Natural killer cell (primary cell): ENCODE measurements at places on chromosomes 4 and X. TPM values are rescaled to one million over a fixed set of nuclear protein-coding genes. Genes with fewer than 3 reads are reported as not detected.

The ADGRG4 gene
- not detected for total RNA-seq

- H3K27me3 ChIP-seq = no peaks in the 10 kb centered on the region
- no peaks in the 10 kb centered on the region for H3K4me1 ChIP-seq
- H3K36me3 ChIP-seq = no peaks in the 10 kb centered on the region
- DNase-seq = no peak
Observed at GRCh38 chrX:33065415-33065814, 145.9 kb downstream of the DMD start.

The GAGE12J gene
- not detected for total RNA-seq

- no peaks in the 10 kb centered on the region for H3K27me3 ChIP-seq
- no peak for DNase-seq
- no peak overlapping the region for H3K4me3 ChIP-seq
- H3K36me3 ChIP-seq = no peaks in the 10 kb centered on the region
Observed at GRCh38 chr4:140952717-140953116, 180.6 kb downstream of the RNF150 start.

DNA sequence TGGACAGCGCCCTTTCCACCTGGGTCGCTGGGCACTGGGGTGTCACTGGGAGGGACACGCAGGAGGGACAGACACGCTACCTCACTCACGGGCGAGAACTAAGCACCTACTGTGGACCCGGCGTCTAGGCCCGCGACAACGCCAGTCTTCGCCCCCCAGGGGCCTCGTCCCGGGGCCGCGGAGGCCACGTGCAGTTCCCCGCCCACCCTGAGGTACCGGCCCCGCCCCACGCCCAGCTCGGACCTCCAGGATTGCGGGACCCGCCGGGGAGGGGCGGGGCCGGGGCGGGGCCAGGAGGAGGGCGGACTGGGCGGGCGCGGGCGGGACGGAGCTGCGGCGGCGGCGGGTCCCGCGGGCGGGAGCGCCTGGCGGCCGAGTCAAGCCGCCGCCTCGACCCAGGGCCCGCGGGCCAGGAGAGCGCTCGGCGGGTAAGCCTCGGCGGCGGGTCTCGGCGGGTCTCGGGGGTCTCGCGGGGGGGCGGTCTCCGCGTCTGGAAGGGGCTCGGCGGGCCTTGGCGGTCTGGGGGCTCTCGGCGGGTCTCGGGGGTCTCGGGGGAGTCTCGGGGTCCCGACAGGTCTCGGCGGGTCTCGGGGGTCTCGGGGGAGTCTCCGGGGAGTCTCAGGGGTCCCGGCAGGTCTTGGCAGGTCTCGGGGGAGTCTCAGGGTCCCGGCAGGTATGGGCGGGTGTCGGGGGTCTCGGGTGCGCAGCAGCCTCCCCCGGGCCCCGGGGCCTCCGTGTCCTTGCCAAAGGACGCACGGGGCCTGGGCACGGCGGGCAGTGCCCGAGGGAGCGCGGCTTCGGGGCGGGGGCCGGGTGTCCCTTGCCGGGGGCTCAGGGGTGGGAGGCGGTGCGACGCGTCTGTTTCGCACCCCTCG lies at the start of gene SH3BP2:
Gene SH3BP2, plus strand, starts transcription at position 375 of the 875 bp plus-strand sequence. CDS start 27,533 bp downstream, outside the sequence.
- peaks cover 89% of the 10 kb centered on the region for H3K4me1 ChIP-seq
- H3K27me3 ChIP-seq = no peaks in the 10 kb centered on the region
- peak within 1 kb of the TSS; percentile 59 for H3K4me3 ChIP-seq
- H3K36me3 ChIP-seq = no peaks in the 10 kb centered on the region
- peak within 1 kb of the TSS; percentile 19 for H3K27ac ChIP-seq

The CCDC120 gene
- total RNA-seq = 14.2 TPM

- no peak for DNase-seq
- no peak overlapping the region for H3K4me3 ChIP-seq
- no peak overlapping the region for H3K27ac ChIP-seq
- no peaks in the 10 kb centered on the region for H3K36me3 ChIP-seq
Observed at GRCh38 chr4:116397291-116397690, 688.1 kb downstream of the TRAM1L1 start.
